NCI-H460 (cell line): ENCODE measurements at places on chromosomes 2 and 18.

GRCh38 chr18:57833441-57834101 lies 30.5 kb upstream of the ATP8B1 start:
- no peak for DNase-seq

GRCh38 chr18:32208023-32208422 lies 18.2 kb downstream of the MEP1B start:
- no peak for DNase-seq

- no peak for DNase-seq
Observed at GRCh38 chr2:64869126-64869525, 120.1 kb upstream of the SLC1A4 start.

- no peak for DNase-seq
Observed at GRCh38 chr2:228432116-228432515, 250.6 kb upstream of the SPHKAP start.

DNA sequence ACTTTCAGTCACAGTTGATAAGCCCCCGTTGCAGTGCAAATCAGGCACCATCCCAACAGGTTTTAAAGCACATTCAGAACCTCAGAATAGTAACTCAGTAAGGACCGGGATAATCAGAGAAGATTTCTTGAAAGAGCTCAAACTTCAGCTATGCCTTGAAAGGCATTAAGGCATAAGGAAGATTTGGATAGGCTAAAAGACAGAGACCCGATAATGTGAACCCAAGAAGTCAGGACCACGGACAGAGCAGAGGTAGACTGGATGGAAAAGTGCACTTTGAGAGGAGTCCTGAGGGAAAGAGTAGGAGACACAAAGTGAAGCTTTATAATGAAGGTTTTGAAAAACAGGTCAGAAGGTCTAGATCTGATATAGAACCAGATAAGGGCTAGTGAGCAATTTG lies 36.9 kb upstream of the KLF7 start:
- peak; percentile 35 for DNase-seq

DNA sequence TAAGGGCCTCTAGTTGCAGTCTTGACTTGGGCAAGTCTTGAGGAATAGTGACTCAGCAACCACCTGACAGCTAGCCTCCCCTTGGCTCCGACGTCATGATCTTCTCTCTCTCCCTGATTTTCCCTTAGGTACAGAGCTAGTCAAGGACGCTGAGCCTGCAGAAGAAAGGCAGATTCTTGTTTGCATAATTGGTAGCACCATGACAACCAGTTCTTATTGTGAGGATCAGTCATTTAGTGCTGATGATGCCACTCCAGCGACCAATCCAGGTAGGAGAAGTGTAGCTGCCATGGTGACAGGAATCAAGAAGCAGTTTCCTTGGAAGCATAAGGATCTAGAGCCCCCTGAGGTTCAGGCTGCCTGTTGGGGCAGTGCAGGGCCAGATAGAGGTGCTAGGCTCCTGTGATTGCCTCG lies 2.8 kb upstream of the RESP18 start:
- no peak for DNase-seq

- no peak for DNase-seq
Observed at GRCh38 chr2:195706161-195706900, 49.3 kb downstream of the SLC39A10 start.

DNA sequence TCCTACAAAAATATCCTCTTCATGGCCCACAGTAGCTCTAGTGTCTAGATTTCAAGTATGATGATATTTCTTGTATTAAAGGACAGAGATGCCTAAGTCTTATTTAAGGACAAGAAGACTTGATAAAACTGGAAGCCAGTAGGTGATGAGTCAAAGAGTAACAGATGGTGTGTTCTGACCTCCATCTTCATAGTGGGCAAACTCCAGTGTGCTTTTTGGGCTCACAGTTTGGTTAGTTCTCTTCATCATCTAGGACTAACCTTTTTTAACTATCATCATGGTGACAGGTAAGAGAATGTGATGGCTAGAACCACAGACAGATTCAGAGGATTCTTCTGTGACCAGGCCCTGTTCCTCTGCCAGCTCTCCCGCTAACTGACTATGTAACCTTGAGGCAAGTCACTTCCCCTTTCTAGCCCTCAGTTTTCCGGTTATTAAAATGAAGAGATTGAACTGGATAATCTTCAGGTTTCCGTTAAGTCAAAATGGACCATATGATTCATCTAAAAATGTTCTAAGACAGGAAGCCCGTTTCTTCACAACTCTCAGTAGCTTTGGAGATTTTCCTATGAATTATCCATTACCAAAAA lies 140.3 kb upstream of the RASGRP3 start:
- no peak for DNase-seq

GRCh38 chr2:39154944-39155343 lies 34.1 kb upstream of the SOS1 start:
- DNase-seq = no peak

GRCh38 chr2:218961651-218962570 lies 2.4 kb downstream of the CDK5R2 start:
- no peak for DNase-seq

- no peak for DNase-seq
Observed at GRCh38 chr2:23745726-23746105, 181.2 kb downstream of the ATAD2B start.

- no peak for DNase-seq
Observed at GRCh38 chr2:239118675-239119211, 270.9 kb downstream of the TWIST2 start.

DNA sequence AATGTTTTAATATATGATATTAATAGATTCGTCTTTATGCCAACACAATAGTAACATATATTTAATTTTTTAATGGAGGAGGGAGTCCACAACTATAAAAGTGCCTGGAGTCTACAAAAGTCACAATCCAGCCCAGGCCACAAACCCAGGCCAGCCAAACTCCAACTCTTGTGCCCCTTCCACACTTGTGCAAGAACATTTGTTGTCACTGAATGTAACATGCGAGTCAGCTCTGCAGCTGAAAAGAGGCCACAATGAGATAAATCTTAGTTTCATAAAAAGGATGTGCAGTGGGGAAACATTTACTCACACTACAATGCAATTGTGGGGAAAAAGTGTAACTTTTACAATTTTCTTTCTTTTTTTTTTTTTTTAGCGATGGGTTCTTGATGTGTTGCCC lies 110.8 kb downstream of the MCFD2 start:
- no peak for DNase-seq

GRCh38 chr18:79692886-79693285 lies 13.3 kb downstream of the CTDP1 start:
- DNase-seq = no peak

- DNase-seq = no peak
Observed at GRCh38 chr2:152486737-152487400, 151.9 kb downstream of the FMNL2 start.

GRCh38 chr18:37400802-37401201 lies 164.8 kb downstream of the CELF4 start:
- no peak for DNase-seq

DNA sequence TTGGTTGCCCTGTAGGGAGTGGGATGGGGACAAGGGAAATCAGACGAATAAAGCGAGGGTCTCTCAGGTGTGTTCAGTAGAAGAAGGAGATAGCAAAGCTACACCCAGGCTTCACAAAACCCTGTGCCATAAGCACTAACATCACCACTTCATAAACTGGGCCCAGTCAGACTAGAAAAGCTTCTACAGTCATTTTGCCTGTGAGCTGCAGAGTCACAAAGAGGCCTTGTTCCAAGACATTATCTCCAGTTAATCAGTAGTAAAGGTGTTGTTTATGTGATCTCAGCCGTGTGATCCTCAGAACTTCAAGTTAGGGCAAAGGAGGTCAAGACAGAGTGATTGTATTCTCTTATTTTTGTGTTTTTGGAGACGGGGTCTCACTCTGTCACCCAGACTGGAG lies 148.0 kb downstream of the GALR1 start:
- DNase-seq = no peak

DNA sequence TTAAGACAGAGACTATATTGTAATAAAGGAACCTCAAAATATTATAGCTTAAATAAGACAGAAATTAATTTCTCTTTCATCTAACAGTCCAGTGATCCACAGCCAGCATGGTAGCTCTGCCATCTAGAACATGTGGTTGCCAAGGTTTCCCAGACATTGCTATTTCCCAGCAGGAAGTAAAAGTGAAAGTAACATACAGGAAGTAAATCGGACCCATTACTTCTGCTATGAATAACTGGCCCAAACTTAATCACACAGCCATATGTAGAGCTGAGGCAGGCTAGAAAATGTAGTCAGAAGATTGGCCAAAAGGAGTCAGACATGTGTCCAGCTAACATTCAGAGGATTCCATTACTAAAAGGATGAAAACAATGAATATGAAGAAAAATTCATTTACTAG lies 71.0 kb downstream of the NOL4 start:
- DNase-seq = peak; percentile 15

- no peak for DNase-seq
Observed at GRCh38 chr2:146952696-146953095, 892.1 kb upstream of the ACVR2A start.

GRCh38 chr18:48815179-48815515 lies 135.6 kb downstream of the SMAD7 start:
- no peak for DNase-seq
